COR-L47 (cell line): ENCODE measurements at places on chromosomes 5 and 9.

GRCh38 chr5:117204926-117205869, 630.6 kb upstream of the SEMA6A start:
- no peak for DNase-seq

GRCh38 chr9:79928661-79929223, 357.0 kb downstream of the TLE4 start:
- DNase-seq: no peak

DNA sequence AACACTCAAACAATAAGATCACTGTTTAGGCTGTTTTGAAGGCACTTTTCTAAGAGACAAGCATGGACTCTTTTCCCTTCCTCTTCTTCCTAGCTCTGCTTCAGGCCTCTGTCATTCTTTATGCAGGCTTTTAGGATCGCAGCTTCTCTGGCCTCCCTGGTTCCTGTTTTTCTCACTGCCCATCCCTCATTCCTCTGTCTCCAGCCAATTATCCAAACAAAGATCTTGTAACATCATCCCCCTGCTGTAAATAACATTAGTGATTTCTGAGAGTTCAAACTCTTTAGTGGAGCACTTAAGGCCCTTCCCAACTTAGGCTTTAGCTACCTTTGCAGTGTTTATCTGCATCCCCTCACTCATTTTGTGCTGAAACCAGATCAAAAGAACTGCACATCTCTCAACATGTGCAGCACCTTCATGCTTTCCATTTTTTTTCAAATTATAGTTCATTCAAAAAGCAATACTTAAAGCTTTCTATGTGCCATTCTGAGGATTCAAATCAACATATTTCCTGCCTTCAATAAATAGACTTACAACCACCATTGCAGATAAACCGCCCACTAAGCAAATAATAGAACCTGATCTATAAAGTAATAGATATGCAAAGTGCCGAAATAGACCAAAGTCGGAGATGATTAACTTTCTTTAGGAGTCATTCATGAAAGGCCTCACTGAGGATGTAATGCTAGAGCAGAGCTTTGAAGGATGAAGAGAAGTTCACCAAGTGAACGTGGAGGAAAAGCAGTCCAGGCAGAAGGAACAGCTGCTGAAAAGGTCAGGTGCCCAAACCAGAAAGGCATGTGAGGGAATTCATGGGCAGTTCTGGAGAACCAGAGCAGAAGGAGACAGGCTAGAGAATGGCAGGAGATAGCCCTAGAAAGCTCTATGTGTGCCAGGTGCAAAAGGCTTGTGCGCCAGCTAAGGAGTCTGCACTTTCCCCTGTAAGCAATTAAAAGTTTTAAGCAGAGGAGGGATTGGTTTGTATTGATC, 95.8 kb upstream of the ZNF366 start:
- no peak for DNase-seq

GRCh38 chr9:135076876-135077430, 10.5 kb upstream of the OLFM1 start:
- no peak for DNase-seq

DNA sequence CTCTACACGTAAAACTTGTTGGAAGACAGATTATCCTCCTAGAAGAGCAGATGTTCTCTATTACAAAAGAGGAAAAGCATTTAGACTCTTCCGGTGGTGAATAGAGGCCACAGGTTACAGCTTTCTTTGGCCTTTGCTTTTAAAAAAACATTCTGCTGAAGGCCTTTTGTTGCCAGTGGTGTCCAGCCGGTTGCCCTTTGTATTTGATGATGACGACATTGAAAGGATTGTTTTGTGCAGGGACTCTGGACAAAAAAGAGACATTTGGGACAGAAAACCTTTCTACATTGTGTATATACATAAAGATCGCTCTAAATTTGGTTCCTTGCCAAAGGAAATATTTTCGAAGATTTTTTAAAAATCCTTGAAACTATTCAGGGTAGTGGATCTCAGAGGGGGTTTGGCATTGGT, 180.3 kb downstream of the C9orf152 start:
- DNase-seq: no peak

DNA sequence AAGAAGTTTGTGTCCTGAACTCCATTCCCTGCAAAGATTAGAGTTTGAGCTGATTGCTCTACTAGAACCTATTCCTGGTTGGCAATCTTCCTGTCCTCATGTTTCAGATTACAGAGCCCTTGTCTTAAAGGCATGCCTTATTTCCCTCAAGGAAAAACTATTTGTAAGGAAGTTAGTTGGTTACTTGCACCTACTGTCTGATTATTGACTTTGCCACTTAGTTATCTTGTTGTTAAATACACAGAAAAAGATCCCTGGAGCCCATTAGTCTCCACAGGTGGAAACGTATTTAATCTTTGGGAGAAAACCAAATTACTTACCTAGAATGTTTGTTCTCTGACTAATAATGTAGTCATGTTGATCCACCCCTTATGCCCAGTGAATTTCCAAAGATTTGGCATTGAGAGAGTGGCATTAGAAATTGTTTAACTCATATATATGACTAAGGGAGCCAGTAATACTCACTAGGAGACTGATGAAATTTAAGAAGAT, 132.3 kb upstream of the ELL2 start:
- peak; percentile 14 for DNase-seq

GRCh38 chr5:142939884-142940283, 169.7 kb downstream of the ARHGAP26 start:
- DNase-seq: no peak

GRCh38 chr5:83856881-83857280, 136.2 kb upstream of the HAPLN1 start:
- DNase-seq: no peak

GRCh38 chr9:18423791-18424531, 50.0 kb upstream of the ADAMTSL1 start:
- DNase-seq: no peak

DNA sequence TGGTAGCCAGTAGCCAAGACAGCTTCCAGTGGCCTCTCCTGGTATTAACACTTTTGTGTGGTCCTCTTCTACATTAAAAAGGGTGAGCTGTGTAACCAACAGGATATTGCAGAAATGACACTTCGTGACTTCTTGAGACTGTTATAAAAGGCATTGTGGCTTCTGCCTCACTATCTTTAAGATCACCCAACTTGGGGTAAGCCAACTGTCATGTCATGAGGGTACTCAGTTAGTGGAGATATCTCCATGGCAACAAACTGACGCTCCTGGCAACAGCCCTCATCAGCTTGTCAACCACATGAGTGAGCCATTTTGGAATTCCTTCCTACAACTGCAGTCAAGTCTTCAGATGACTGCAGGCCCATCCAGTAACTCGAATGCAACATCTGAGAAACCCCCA, 121.7 kb downstream of the DEPDC1B start:
- no peak for DNase-seq

DNA sequence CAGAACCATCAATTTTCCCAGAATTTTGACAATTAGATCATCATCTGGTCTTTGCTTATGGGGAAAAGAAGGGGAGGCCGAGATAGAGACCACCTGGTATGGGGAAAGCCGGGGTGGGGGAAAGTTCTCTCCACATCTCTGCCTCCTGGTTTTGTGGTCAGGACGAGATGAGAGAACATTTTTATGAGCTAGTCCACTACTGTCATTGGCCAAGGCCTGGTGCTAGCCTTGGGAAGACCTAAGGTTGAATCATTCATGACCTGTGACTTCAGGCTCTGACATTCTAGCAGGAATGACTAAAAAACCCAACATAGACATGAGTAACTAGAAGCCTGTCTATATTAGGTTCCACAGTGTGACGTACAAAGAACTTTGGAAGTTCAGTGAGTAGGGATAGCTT, 135.2 kb downstream of the PTTG1 start:
- DNase-seq: no peak

DNA sequence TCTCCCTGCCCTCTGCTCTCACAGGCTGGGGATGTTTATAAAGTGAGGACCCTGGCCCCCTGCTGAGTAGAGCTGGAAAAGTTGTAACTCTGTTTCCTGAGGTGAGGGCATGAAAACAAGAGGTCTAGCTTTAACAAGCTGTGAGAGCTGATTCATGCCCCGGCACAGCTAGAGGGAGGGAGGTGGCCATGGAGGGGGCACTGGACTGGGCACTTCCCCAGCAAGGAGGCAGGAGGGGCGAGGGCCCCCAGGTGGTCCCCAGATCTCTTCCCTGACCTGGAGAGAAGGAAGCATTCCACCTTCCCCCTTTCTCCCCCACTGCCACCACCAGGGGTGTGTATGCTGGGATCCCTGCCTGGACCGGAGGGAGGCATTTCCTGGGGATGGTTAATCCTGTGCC, at the start of gene MSMP:
Gene MSMP, minus strand, starts transcription at position 13 of the 400 bp plus-strand sequence. CDS start 147 bp downstream, outside the sequence.
- no peak for DNase-seq

- DNase-seq: no peak
These were observed 41.3 kb upstream of the MEF2C start for GRCh38 chr5:88924330-88924657.

DNA sequence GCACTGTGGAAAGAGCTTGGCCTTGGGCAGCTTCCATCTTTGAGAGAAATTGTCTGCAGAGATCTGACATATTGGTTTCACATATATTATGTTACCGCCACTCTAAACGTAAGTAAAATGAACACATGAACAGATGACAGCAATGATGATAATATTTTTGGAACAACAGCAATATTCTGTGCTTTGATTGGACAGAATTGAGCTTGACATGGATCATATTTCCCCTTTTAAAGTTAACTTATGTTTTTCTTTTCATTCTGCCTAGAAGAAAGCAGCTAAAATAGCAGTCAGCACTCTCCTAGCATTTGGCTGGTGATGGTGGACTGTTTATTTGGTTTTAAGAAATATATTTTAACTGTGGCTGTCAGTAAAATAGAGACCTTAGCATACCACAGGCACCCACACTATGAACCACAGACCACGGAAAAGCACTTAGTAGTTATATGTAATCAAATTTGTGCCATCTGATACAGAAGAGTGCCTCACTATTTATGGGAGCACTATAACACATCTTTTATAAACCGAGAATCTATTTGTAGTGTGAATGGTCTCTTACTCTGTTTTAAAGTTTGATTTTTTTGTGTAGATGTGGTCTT, 1.8 kb upstream of the CFAP95 start:
- no peak for DNase-seq

DNA sequence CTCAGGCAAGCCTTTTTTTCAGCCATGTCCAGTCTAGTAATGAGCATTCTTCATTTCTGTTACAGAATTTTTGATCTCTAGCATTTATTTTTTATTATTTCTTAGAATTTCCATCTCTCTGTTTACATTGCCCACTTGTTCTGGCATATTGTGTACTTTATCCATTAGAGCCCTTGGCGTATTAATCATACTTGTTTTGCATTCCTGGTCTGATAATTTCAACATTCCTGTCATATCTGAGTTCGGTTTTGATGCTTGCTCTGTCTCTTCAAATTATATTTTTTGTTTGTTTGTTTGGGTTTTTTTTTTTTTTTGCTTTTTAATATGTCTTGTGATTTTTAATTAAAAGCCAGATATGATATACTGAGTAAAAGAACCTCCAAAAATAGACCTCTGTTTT, 23.0 kb upstream of the JAK2 start:
- no peak for DNase-seq

DNA sequence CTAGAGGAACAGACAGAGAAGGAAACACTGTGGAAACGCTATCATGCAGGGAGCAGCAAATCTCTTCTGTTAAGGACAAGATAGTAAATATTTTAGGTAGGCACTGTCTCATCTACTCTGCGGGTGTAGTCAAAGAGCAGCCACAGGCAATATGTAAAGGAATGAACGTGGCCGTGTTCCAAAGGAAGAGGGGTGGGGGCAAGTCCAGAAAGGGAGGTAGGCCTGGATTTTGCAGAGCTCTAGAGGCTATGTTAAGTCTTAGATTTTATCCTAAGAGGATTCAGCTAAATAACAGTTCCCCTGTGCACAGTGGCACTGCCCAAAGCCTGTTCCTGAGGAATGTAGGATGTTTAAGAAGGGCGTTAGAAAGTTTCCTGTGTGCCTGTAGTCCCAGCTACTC, 161.6 kb downstream of the ACTL7B start:
- DNase-seq: no peak

DNA sequence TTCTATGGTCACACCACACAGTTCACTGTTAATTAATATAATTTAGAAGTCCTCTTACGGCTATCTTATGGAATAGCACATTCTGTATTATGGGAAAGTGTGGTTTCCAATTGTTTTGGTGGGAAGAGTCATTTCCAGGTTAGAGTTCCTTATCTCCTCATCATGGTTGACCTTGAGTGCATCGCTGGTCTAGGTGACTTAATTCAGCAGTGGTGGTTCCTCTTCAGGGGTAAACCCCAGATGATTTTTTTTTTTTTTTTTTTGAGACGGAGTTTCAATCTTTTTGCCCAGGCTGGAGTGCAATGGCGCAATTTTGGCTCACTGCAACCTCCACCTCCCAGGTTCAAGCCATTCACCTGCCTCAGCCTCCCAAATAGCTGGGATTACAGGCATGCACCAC, 106.9 kb downstream of the UGCG start:
- no peak for DNase-seq

DNA sequence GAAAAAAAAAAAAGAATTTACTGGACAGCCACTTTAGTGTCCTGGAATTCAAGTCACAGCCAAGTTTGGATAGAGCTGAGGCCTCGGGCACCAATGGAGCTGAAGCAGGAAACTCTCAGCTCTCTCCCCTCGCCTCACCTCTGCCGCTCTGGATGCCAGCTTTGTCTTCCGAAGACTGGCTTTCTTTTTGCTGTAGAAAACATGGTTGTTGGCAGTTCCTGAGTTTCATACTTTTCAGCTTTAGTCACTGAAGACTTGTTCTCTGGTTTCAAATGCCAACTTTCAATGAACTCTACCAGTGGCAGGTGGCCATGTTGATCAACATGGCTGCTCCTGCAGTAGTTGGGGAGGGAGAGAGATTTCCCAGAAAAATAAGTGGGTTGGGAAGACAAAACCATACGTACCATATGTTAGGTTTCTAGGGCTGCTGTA, 142.2 kb downstream of the SNX18 start:
- DNase-seq: no peak

DNA sequence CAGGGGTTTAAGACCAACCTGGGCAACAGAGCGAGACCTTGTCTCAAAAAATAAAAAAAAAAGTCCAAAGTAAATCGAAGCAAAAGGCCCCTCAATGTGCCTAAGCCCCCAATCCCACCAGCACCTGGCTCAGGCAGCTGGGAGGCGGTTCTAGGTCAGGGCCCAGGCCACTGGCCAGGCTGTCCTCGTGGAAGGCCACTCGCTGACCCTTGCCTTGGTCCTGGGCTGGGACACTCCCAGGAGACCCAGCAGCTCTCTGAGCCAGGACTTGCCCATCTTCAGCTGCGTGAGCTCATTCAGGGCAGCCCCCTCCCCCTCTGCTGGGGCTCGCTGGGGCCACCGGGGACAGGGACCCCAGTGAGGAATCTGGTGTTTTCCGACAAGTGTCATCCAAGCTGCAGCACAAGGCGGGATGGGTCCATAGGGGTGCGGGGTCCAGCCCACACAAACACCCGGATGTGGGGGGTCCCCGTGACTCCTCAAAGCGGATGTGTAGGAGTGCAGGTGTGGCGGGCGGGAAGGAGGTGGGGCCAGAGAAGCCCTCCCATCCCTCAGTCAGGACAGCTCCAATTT, 4.0 kb downstream of the AGPAT2 start:
- no peak for DNase-seq
